ENCODE measurements at places on chromosomes 13 and 19.

- no peak for DNase-seq
Observed at GRCh38 chr19:33676999-33677665, 55.4 kb downstream of the CHST8 start.

GRCh38 chr19:17618936-17619335 is 63.5 kb downstream of the COLGALT1 start:
- DNase-seq = no peak

DNA sequence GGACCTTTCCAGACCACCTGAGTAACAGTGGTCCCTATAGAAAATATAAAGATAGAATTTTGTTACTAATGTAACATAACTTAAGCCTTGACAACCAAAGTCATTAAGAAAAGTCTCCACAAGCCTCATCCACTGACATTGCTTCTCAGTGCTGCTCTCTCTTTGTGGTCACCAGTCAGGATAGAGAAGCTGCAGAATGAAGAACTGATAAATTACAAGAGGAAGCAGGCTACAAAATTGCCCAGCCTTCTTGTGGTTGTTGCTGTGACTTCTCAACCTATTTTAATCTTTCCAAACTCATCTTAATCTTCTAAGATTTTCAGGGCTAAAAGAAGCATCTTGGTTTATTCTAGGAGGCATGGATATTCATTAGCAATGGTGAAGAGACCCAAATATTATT is 343.8 kb downstream of the MZT1 start:
- DNase-seq = no peak

GRCh38 chr13:27659145-27659865 is 37.6 kb downstream of the POLR1D start:
- no peak for DNase-seq

- peak; percentile 45 for DNase-seq
Observed at GRCh38 chr19:8307400-8307964, 676 bp downstream of the CD320 start.

GRCh38 chr13:26968431-26969341 is 202.9 kb downstream of the USP12 start:
- DNase-seq = no peak

DNA sequence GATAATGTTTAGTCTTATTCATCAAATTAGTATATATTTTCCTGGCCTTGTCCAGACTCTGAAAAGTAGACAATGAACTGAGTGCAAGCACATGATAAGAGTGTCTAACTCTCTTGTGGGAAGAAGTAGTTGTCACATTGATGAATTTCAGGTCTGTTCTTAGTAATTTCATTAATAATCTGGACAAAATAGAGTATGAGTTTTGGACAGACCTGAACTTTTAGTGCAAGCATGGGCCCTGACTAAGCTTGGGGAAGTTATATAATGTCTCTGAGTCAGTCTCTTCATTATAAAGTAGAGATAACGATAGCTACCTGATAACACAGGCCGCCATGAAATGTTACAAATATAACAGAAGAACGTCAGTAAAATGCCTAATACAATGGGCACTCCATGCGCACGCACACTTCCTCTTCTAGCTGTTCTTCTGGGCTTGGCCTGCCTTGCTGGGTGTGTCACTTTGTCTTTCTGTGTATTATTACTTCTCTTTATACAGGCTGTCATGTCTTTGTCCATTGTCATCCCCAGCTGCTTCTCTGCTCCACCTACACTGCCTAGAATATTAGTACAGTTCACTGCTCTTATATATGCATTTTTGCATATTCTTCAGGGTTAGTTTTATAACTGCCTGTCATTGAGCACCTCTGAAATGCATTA is 129.1 kb upstream of the HTR2A start:
- no peak for DNase-seq

- DNase-seq = peak; percentile 5
Observed at GRCh38 chr13:95924389-95924994, 128.7 kb downstream of the UGGT2 start.

DNA sequence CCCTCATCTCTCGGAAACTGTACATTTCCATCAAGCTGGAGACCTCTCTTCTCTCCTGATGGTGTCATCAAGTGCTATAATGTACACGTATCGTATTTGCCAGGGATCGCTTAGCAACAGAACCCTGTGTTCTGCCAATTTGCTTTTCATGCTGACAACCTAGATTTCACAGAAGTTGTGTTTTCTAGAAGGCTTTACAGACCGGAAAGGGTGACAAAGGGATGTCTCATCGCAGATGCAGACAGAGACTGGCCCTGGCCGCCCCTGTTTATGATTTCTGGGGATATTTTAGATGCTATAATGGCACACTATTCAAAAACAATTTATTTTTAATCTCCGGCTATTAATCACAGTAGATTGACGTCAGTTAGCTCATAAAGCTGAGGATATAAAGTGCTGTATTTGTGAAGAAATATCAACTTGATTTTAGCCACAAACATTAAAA is 291.4 kb downstream of the IRS2 start:
- DNase-seq = no peak

DNA sequence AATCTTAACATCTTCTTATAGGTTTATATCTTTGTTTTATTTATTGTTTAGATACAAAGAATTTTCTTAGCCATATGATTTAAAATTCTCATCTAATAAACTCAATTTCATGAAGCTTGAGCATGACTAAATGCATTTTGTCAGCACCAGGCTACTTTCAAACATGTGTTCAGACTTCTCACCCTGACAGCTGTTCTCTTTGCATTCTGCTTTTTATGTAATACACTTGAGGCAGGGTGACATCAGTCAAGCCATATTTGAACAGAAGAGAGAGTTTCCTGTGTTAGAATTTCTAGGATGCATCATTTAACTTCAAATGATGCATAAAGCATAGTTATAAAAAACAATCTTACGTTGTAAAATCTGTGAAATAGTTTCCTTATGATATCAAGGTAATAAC is 1295.1 kb upstream of the PCDH20 start:
- DNase-seq = no peak

- no peak for DNase-seq
Observed at GRCh38 chr13:22060187-22060586, 389.3 kb downstream of the FGF9 start.

- DNase-seq = no peak
Observed at GRCh38 chr13:111597618-111598017, 277.2 kb downstream of the TEX29 start.

- peak; percentile 65 for DNase-seq
Observed at GRCh38 chr13:21674490-21675009, 3.7 kb downstream of the FGF9 start.

- DNase-seq = peak; percentile 60
Observed at GRCh38 chr19:459724-460511, 915 bp downstream of the SHC2 start.

DNA sequence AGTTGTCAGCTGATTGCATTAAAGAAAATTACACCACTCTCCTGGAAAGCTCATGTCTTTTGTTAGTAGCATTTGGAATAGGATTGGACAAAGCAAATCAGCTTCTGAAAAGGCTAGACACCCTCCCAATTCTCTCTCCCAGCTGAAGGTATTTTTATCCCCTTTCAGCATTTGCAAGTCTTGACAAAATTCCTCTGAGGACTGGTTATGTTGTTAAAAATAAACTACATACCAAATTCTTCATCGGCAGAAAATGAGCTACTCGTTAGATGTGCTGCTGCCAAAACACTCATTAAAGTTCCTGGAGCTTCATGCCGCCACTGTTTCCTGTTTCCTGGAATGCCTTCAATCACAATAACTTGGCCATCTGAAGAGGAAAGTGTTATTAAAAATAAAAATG is 37.1 kb downstream of the UTP14C start:
- DNase-seq = no peak

- DNase-seq = peak; percentile 49
Observed at GRCh38 chr13:44420376-44421220, 47.0 kb downstream of the SERP2 start.

DNA sequence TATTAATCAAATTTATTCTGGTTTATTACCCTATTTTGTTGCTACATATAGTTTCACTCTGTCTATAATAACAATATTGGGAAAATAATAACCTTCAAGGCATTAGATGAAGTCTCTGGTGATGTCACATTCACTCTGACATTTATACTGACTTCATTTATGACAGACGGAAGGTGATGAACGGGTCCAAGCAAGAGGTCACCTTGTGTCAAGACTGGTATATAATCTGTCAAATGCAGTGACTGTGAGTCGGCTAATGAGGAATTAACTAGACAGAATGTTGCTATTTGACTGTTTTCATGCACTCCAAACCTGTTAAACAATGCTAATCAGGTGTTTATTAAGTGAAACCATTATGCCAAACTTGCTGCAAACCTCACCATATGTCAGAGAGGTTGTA is 800.5 kb upstream of the KLHL1 start:
- no peak for DNase-seq

DNA sequence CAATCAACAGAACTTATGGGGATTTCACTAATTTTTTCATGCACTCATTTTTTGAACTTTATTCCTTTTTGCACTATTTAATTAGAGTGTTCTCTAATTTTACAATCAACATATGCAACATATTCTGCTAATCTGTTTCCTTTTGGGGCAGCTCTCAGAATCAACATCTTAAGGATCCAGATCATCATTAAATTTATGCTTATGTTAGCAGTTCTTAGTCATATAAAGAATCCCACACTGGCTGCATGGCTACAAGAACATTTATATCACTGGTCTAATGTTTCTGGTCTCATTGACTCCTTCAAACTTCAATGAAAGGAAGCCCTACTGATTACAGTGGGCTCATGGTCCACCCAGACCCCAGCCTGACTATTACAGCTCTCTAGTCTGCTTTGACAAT is 245.2 kb downstream of the RBM26 start:
- no peak for DNase-seq

DNA sequence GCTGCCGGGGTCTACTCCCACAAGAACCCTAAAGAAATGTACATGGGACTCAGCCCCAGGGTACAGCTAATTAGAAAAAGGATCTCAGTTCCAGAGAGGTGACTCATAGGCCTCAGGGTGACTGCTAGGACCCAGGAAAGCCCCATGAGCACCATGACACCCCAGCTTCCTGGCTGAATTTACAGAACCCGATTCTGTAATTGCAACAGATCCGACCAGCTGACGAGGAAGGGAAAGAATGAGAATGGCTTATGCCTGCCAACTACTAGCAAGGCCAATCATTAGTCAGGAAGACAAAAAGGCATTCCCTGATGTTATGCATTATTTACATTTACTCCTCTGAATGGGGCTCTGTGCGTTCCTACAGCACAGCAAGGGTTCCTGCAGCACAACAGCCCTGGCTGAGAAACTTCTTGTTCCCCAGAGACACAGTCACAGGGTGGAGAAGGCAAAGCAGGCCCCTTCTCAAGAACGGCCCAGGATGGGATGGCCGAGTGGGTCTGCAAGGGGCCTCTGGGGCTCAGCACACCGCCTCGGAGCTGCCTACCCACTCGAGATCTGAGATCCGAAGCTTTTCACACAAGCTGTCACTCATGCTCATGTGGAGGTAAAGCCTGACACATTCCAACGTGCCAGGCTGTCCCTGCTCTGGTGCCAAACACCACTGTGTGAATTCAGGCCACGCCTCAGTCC is 27.2 kb downstream of the PBX4 start:
- peak; percentile 51 for DNase-seq

- DNase-seq = no peak
Observed at GRCh38 chr13:103203735-103204330, 137.6 kb upstream of the SLC10A2 start.

- DNase-seq = peak; percentile 94
Observed at GRCh38 chr19:10505583-10506229, 2.5 kb upstream of the KEAP1 start.

DNA sequence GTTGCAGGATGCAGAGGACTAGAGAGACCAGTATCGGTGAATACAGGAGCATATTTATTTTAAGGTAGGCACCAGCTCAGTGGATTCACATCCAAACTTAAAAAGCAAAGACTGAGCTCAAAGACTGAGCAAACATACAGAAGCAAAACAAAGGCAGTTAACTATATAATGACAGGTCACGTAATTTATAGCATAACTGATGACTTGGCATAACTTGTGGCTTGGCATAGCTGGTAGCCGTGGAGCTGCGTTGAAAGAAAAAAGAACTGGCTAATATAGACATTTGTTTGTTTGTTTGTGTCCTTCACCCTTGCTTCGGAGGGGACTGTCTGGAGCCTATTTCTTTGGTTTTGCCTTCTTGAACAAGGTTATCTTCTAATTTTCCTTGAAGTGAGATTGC is 33.7 kb downstream of the ZNF493 start:
- DNase-seq = no peak

- no peak for DNase-seq
Observed at GRCh38 chr13:73101351-73102007, 42.7 kb downstream of the KLF5 start.

DNA sequence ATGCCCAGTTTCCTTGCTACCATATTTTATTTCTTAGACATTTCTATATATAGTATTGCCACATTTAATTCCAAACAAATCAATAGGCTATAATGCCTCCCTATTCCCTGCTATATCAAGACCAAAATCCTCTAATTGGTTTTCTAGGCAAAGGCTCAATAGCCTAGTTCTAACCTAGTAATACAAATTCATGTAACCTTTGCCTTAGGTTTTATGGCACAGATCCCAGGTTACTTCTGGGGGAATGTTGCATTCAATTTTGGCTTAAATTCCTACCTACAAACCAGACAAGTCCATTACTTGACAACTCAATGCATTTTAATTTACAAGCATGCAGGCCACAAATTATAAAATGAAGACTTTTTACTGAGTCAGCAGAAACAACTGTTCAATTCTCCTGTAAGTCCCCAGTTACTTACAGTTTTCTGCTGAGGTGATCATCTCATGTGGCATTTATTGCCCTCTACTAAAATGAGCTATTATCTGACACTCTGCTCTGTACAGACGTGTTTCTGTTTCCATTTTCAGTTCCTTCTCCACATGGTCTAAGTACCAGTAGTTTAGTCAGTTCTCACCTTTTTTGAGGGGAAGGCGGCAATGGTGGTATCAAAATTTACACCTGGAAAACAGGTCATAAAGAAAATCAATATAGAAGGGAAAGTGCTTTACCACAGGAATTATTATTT is 11.7 kb downstream of the KCNRG start:
- no peak for DNase-seq

DNA sequence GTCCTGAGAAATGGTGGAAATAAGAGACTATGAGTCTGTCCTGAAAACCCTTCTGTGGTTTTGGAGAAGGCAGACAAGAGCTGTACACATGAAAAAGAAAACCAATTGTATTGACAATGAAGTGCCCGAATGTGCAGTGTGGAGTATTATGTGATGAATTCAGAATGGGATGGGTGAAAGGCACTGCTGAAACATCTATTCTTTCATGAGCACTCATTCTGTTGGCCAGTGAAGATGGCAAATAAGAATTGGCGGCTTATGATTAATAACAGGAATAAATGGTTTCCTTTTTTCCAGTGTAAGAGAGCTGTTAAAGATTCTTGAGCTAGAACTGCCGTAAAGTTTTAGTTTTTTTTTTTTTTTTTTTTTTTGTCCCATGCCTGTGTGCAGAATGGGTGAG is 5.7 kb downstream of the POLR1D start:
- DNase-seq = no peak

- peak; percentile 92 for DNase-seq
Observed at GRCh38 chr19:58519087-58519354, 589 bp downstream of the ZBTB45 start.

DNA sequence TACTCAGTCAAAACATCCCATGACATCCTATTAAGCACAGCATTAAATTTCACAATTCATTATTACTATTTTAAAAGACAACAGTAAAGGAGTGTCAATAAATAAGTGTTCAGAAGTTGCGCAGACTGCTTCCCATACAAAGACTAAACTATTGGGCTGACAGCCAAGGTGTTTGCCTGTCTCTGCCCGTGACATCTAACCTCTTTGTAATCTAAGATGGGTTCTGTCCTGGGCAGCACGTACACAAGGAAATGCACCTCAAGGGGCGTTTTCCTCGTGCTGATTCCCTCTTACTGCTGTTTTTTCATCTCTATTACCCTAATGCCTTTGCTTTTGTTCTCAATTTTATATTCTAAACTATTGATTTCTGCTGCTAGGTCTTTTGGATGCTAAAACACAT is 216.3 kb downstream of the NHLRC3 start:
- DNase-seq = peak; percentile 8
